ENCODE measurements at places on chromosomes 5 and 9.

- DNase-seq: peak; percentile 7
Observed at GRCh38 chr5:132059043-132059695, 1.3 kb upstream of the IL3 start.

DNA sequence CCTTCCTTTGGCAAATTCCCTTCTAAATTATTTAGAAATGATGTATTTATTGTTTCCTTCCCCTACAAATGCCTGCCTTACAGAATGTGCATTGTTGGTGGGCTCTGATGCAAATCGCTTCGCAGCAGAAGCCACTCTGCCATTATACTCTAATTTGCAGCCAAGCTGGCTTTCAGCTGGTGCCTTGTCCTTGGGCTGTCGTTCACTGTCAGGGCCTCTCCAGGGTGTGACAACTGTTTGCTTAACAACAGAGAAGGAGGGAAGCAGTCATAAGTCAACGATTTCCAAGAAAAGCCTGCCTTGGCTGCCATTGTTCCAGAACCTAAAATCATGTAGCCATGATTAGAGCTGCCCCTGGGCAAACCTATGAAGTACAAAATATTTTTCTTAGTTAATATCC lies 260.1 kb upstream of the RGMB start:
- DNase-seq: peak; percentile 40

- DNase-seq: no peak
Observed at GRCh38 chr5:124980163-124980941, 233.9 kb upstream of the ZNF608 start.

- peak; percentile 71 for DNase-seq
Observed at GRCh38 chr9:113566016-113566711, 102.6 kb downstream of the RGS3 start.

DNA sequence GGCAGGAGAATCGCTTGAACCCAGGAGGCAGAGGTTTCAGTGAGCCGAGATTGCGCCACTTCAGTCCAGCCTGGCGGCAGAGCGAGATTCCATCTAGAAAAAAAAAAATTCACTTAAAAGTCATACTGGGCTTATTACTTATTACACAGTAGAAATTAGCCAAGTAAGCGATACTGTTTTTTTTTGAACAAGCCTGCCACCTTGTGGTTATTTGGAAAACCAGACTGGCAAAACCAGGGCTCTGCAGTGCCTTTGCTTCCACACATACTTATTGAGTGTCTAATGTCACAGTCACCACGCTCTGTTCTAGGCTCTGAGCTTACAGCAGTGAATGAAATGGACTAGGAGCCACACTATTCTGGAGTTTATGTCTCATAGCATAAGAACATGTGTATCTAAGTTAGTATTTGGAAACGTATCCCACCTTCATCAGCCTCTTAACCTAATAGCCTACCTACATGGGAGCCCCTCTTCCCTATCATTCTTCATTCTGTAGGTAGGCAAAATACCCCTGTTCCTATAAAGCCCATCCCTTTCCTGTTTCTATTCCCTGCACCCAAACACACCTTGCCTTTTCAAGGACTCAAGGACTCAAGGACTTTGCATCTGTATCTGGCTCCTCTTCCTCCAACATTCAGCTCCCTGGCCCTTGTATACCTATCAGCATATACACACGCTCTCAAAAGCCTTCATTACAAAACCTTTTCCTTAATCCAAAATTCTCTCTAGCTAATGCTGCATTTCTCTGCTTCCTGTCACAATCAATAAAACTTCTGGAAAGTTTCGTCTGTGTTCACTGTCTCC lies 13.9 kb upstream of the BASP1 start:
- no peak for DNase-seq

DNA sequence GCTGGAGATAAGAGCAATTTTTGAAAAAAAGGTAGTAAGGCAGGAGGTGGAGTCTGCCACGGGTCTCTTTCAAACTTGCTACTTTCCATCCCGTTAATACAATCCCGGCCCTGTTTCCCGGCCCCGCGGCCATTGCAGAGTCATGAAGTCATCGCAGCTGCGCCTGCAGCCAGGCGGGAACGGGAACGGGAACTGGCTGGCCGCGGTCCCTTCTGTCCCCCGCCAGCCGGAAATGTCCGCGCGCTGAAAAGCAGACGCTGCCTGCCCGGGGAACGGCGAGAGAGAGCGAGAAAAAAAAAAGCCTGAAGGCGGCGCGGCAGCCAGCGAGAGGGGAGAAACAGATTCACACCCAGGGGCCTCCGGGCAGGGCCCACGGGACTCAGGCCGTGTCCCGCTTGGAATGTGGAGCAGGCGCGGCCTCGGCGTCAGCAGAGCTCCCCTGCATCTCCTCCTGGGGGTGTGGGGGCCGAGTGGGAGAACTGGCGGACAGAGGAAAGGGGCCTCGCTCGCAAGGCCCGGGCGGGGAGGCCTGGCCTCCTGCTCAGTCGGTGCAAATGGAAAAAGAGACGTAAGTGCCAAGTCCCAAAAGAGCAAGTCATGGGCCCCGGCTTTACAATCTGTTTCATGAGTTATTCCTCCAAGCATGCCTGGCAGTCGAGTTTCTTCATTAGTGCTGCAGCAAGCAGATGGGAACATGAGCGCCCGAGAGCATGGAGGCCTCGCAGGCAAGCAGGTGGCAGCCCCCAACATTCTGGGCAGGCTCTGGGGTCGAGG lies 201.2 kb upstream of the GAS1 start:
- peak; percentile 83 for DNase-seq

DNA sequence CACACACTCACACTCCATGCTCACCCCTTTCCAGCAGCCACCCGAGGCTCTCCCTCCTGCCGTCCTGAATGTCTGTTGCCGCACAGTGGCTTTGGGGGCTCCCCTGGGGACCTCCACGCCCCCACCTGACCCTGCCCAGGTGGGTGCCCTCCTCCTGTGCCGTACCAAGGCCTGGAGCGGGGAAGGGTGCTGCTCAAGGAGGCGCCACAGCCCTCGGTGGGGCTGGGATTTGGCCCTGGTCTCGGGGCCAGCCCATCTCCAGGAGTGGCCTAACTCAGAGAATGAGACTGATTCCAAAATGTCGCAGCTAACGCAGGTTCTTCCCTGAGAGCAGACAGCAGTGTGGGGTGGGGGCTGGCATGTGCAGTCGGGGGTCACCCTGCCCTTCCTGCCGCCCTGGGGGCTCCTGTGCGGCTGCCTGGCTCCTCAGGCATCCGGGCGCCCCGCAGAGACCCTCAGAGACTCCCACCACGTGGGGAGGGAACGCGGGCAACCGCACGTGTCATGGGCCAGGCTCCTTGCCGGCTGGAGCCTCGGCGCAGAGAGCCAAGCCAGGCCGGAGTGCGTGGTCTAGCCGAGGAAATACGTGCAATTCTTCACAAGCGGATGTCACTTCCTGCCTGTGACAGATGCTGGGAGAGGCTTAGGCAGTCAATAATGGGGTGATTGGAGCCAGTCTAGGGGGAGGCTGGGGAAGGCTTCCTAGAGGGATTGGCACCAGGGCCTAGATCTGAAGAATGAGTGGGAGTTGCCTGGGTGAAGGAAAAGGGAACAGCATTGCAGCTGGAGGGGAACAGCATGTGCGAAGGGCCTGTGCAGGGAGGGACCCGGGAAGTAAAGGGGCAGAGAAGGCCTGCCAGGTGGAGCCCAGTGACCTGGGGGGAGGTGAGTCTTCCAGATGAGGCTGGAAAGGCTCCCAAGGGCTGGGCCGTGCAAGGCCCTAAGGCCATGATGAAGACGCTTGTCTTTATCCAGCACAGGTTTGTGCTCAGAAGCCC lies 44.1 kb downstream of the C9orf50 start:
- DNase-seq: no peak
